ENCODE measurements at places on chromosomes 11 and 22.

GRCh38 chr11:312092-312816, 1.6 kb upstream of the IFITM1 start:
- no peak for DNase-seq

- no peak for DNase-seq
These were observed 379.5 kb downstream of the ETS1 start for GRCh38 chr11:128207861-128208321.

GRCh38 chr11:124640666-124641065, 18.0 kb downstream of the TBRG1 start:
- peak; percentile 14 for DNase-seq

- DNase-seq = peak; percentile 26
These were observed 100.2 kb upstream of the GAL start for GRCh38 chr11:68584097-68584496.

DNA sequence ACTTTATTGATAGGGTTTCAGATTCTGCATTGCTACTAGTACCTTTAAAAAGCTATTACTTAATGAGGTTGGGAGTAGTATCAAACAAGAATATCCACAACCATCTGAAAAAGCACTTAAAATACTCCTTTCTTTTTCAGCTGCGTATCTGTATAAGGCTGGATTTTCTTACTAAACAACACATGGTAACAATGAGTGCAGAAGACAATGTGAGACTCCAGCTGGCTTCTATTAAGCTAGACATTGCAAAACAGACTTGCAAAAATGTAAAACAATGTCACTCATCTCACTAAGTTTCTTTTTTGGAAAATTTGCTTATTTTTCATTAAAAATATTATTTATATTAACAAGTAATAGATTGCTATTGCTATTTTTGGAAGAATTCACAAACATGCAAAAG, 132.6 kb downstream of the WNT11 start:
- no peak for DNase-seq

DNA sequence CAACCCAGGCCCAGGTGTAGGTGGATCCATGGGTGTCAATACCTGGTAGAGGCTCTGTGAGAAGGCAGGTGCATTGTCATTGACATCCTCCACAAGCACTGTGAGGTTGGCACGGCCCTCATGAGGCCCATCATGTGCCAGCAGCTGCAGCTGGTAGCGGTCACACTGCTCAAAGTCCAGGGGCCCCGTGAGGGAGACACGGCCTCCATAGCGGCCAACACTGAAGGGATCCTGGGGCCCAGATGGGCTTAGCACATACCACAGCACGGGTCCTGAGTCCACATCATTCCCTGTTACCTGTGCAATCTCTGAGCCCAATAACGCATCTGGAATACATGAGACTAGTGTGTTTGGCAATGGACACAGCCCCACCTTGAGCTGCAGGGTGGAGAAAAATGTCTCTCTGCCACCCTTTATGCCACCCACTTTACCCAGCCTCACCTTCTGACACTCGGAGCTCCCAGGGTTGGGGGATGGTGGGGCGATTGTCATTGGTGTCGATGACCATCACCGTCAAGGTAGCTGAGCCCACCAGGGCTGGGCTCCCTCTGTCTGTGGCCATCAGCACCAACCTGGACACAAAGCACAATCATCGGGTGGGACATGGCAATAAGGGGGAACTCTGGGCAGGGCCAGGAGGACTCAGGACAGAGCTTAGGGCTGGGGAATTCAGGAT, 6.1 kb upstream of the TPP1 start:
- no peak for DNase-seq

DNA sequence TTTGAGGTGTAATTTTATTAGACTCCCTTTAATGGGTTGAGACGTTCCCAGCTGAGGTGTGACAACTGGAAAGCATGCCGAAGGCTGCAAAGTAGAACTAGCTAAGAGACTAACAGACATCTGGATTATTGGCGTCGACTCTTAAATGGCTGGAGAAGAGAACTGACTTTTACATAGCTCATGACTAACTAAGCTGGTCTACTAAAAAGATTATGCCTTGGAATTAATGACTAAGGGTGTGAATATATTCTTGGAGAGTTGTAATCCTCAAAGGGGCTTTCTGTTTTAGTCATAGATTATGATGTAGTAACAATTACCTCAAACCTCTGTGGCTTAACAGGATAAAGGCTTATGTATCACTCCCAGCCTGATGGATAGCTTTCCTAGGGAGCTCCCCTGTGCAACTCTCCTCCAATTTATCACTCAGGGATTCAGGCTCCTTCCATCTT, 39.5 kb upstream of the SLC5A12 start:
- DNase-seq = no peak

DNA sequence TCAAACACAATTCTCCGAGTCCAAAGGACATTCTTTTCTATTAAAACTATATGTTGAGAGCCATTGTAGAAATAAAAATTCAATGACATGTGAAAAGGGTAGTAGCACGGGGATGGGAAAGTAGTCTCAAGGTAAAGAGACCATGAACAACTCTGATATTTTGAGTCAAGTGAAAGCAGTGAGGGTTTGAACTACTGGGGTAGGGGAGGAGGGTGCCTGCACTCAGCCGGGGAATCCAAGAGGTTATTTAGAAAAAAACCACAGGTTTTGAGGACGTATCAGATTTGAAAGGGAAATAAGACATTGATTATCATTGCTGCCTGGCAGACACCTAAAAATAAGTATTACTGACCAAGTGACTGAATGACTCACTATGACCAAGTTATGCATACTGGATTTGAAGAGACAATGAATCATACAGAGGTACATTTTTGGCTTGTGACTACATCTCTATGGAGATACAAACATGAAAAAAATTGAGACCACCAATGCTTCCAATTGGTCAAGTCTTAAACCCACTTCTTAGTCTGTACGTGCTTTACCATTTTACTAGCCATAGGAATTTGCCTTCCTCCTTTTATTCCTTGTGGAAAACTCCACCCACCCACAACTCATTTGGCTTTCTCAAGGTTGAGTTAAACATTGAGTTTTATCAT, 2.2 kb upstream of the OR52H1 start:
- DNase-seq = no peak

DNA sequence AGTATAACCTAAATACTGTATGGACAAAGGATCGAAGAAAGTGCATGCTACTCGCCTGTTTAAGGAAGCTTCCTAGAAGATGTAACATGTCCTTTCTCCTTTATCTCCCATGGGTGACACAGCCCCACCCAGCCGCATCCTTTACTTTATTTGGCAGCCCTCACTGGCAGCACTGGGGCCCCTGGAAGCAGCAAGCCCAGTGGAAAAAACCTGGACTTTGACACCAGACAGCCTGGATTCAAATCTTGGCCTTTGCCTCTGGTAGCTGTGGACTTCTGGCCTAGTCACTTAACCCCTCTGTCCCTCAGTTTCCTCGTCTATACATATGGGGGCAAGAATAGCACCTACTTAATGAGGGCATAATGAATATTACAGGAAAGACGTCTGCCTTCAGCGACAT, 67.1 kb downstream of the MYEOV start:
- no peak for DNase-seq

DNA sequence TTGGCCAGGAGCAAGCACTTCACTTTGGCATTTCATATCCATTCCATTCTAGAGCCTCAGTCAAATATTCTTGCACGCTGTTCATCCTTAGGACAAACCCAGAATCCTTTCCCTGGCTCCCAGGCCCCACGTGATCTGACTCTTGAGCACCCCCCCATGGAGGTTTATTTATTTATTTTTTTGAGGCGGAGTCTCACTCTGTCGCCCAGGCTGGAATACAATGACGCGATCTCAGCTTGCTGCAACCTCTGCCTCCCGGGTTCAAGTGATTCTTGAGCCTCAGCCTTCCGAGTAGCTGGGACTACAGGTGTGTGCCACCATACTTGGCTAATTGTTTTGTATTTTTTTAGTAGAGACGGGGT, 12.7 kb upstream of the TSGA10IP start:
- peak; percentile 9 for DNase-seq

- DNase-seq = no peak
These were observed 23.4 kb upstream of the GRAMD4 start for GRCh38 chr22:46596819-46597218.

- no peak for DNase-seq
These were observed 46.4 kb downstream of the ATG16L2 start for GRCh38 chr11:72860592-72860991.

- DNase-seq = no peak
These were observed 135.5 kb downstream of the PARVA start for GRCh38 chr11:12512826-12513395.

DNA sequence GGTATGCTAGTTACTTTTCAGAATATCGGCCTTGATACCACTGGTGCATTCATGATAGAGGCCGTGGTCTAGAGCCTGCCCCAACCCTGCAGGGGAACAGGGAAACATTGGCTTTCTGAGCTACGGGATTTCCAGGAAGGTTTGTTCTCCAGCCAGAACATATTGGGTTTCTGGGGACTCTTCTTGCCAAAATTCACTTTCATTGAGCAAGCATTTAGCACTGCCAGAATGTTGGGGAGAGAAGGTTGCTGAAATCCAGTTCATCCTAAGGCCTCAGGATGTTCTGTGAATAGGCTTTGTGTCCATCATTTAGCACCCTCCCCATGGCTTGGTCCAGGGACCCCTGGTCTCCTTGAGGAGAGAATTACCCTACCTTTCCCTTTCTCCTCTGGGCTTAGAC, 36.7 kb downstream of the DRG1 start:
- no peak for DNase-seq

- no peak for DNase-seq
These were observed 25.5 kb downstream of the BID start for GRCh38 chr22:17748555-17749353.

- DNase-seq = no peak
These were observed 1413.0 kb downstream of the BRD1 start for GRCh38 chr22:48414651-48415050.

GRCh38 chr11:124597626-124598025, 13.6 kb upstream of the PANX3 start:
- no peak for DNase-seq

GRCh38 chr11:20638074-20638473, 31.3 kb upstream of the NELL1 start:
- DNase-seq = no peak

DNA sequence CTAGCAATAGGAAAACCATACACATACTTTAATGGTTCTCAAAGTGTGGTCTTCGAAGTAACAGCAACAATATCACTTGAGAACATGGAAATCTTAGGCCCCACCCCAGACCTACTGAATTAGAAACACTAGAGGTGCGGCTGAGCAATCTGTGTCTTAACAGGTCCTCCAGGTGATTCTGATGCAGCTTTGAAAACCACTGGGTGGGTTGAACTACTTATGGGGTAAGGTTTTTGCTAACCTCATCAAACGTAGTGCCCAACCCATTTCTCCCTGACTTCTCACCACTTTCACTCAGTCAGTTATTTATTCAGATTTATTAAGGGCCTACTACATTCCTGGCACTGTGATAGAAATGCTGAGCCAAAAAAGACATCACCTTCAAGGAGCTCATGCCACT, 3.7 kb downstream of the MPZL2 start:
- DNase-seq = no peak

- no peak for DNase-seq
These were observed 1082.5 kb downstream of the BRD1 start for GRCh38 chr22:48744967-48745841.

DNA sequence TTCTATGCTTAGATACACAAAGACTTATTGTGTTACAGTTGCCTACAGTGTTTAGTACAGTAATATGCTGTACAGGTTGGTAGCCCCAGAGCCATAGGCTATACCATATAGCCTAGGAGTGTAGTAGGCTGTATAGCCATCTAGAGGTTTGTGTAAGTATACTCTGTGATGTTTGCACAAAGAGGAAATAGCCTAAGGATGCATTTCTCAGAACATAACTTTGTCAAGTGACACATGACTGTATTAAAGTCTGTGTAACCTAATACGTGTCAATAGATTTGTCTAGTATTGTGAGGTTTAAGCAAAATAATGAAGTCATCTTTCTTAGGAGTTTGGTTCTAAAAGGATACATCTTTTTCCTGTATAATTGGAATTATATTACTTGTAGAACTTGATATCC, 5.5 kb downstream of the ZC3H12C start:
- peak; percentile 40 for DNase-seq

DNA sequence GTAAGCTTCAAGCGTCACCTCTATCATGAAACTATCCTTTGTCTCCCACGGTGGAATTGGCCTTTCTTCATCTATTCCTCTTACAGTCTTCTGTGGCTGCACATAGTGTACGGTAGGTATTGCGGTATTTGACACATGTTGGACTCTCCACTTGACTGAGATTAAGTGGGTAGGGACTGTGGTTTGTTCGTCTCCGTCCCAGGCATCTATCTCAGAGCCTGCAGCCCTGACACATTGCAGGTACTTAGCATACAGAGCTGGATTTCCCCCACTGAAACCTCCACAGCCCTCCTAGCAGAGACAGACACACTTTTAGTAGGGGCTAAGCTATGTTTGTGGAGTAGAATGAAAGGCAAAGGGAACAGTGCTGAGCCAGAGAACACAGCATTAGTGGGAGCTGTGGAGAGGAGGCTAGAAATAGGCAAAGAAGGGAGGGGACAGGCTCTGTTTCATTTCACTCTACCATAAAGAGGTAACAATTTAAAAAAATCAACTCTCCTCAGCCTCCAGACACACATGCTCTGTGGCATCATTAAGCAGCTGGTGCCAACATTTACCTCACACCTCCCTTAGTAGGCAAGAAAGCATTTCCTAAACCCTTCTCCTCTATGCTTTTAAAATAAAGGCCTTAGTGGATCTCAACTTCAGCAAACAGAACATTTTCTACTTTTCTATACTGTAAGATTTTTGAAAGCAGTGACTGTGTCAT, 277.5 kb downstream of the KIRREL3 start:
- no peak for DNase-seq

DNA sequence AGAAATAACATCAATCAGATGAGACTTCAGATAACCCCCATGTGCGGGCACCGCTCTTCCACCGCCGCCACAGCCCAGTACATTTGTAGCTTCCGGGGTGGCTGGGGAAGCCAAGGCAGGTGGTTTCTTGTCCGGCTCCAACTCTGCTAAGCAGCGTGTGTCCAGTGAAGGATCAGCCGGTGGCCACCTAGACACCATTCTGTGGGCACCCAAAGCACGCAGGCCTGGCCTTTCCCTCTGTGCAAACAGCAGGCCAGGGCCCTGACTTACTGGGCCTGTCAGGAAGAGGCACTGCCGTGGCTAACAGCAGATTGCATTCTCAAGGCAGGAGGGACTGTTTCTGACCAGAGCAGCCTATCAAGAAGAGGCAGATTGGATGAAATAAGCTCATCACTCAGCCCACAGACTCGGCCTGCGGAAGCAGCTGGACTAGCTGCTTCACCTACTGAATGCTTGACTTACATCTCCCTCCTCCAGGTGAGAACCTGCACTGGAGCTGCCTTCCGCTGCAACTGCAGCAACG, 74.8 kb downstream of the ETS1 start:
- no peak for DNase-seq

Measured in MV-4-11 (cell line).